Stimulated activated CD8-positive, alpha-beta memory T cell treated with anti-CD3 and anti-CD28 coated beads, Interleukin-7, amount 100 ng/mL, for 1 hour (primary cell): ENCODE measurements at places on chromosomes 1 and 21.

GRCh38 chr1:150259758-150260669 is 2.4 kb downstream of the CA14 start:
- DNase-seq: no peak

GRCh38 chr1:18100491-18101063 is 7.0 kb upstream of the IGSF21 start:
- no peak for DNase-seq

DNA sequence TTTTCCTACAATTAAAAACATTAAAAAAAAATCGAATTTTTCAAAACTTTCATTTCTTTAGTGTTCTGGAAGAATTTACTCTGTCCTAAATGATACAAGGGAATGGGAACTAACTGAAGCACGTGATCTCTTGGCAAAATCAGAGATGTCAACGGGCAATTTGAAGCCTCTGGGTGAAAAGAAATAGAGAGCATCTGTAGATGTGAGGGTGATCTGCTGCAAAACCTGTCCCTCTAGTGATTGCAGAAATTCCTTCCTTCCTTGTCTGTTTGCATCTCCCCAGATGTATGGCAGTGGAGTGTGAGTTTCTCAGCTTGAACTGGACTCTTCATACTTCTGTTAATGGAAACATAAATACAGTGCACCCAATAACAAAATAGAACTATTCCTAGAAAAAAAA is 100.5 kb upstream of the S1PR1 start:
- DNase-seq: no peak

DNA sequence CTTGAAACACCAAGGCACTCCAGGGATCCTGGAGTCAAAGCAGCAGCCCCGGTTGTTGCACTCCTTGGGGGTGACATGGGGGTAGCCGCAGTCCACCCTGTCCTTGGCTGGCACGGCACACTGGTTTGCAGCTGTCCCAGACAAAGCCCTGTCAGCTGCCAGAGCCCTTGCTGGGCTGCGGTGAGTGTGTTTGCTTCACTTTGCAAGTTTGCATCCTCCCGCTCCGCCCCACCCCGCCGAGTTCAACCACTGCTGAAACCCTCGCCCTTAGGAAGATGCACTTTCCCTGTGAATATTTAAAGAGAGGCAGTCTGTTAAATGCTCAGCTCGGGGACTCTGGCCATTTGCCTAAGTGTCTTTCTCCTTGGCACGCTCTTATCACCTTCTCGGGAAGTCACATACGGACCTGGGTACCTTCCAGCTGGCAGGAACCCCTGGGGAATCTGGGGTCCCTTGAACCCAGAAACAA is 1.7 kb downstream of the TFF3 start:
- no peak for DNase-seq

DNA sequence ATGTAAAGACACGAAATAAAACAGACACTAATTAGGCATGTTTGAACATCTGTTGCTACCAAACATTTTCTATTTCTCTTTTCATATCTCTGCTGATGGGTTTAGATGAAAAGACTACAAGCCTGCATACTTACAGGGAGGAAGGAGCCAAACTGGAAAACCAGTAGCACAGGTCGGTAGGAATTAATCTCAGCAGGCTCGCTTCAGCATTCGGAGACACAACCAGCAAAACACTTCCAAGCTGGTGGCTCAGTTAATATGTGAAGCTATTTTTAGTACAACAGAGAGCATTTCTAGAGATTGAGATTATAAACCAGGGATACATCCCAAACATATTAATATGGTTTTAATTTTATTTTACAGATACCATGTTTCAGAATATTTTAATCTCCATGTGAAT is 300.9 kb upstream of the GREM2 start:
- no peak for DNase-seq

DNA sequence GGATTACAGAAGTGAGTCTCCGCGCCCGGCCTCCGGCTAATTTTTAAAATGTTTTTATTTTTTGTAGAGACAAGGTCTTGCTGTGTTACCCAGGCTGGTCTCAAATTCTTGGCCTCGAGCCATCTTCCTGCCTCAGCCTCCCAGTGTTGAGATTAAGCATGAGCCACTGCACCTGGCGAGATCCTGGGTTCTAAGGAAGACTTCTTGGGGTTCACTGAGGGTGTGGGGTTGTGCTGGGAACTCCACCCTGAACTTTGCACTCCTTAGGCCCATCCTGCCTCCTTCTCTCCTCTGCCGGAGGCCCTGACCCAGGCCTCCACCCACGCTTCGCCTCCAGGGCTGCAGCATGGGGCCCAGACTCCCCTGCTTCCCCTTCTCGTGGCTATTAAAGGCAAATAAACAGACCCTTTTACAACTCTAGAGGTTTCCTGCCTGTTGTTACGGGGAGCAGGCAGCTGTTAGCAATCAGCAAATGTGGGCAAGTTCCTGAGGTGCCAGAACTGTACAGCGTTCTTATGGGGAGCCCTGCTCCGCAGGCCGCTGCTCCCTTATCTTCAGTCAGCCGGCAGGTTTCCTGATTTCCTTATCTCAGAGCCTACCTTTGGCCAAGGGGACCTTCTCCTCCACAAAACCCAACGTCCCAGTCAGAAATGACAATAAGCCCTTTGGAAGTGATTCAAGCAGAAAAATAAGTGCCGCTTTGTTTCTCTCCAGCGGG is 41.0 kb upstream of the LIN9 start:
- DNase-seq: no peak

GRCh38 chr1:17696417-17697301 is 58.5 kb upstream of the ACTL8 start:
- DNase-seq: no peak

DNA sequence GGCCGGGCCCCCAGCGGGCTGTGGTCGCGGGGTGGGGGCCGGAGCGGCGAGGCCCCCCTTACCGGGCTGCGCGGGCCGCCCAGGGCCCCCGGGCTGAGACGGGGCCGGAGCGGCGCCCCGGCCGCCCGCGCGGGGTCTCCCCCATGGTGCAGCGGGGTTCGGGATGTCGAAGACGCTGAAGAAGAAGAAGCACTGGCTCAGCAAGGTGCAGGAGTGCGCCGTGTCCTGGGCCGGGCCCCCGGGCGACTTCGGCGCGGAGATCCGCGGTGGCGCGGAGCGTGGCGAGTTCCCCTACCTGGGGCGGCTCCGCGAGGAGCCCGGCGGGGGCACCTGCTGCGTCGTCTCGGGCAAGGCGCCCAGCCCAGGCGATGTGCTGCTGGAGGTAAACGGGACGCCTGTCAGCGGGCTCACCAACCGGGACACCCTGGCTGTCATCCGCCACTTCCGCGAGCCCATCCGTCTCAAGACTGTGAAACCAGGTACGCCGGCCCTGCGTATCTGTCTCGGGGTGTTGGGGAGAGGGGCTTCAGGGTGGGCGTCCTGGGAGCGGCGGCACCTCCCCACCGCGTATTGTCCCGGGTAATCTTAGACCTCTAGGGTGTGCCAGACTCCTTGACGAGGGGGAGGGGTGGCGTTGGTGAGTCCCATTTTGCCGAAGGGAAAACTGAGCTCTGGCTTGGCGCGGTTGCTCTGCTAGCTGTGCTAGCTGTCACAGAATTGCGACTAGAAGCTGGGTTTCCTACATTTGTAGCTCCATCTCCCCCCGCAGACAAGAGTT is 745 bp downstream of the MAGI3 start:
- DNase-seq: no peak

GRCh38 chr1:69585666-69586065 is 17.9 kb downstream of the LRRC7 start:
- DNase-seq: no peak

DNA sequence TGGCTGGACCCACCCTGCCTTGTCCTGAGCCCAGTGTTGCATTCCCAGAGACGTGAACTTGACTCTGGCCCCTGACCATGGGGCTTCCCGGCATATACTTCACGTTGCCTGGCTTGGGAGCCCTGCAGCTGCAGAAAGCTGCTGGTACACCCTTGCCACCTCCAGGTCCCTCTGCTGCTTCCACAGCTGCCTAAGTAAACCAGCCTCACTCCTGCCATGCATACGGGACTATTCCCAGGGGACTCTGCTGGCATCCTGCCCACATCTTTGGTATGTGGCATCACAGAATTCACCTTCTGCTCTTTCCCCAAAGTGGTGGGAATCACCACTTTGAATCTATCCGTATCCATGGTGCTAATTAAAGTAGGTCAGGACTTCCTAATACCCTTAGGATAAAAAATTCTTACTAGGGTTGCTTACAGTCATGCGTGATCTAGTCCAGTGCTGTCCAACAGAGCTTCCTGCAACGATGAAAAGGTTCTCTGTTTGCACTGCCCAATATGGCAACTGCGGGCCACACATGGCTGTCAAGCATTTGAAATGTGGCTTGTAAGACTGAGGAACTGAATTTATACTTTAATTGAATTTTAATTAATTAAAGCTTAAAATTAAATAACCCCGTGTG is 203.0 kb downstream of the GRIK3 start:
- DNase-seq: no peak

DNA sequence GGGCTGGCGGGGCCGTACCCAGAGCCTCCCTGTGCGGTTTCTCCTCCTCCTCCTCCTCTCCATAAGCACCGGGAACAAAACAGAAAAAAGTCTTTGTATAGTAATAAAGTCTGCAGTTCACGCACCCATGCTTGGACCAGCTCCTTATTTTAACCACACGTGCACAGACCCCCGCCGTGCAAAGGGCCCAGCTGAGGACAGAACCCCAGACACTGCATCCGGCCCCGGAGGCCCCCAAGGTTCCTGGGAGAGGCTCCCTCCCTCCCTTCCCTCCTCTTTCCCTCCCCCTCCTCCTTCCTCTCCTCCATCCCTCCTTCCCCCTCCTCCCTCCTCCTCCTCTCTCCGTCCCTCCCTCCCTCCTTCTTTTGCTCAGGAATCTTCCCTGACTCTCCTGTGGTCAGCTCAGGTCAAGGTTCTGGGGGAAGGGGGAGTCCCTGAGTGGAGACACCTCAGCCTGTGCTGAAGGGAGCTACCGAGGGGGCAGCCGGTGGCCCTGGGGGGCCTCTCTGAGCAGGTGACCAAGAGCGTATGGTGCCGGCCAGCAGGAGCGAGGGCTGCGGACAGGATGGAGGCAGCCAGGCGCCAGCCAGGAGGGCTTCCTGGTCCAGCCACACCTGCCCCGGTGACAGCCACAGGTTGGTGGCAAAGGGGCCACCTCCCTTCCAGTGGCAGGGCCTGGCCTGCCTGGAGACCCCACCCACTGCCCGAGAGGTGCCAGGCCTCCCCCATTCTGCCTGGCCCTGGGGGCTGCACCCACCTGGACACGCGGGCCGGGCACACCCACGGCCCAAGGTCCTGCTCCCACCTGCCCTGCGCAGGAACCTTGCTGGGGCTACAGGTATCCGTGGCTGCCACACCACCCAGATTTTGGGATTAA is 3.2 kb upstream of the TTLL10 start:
- no peak for DNase-seq

DNA sequence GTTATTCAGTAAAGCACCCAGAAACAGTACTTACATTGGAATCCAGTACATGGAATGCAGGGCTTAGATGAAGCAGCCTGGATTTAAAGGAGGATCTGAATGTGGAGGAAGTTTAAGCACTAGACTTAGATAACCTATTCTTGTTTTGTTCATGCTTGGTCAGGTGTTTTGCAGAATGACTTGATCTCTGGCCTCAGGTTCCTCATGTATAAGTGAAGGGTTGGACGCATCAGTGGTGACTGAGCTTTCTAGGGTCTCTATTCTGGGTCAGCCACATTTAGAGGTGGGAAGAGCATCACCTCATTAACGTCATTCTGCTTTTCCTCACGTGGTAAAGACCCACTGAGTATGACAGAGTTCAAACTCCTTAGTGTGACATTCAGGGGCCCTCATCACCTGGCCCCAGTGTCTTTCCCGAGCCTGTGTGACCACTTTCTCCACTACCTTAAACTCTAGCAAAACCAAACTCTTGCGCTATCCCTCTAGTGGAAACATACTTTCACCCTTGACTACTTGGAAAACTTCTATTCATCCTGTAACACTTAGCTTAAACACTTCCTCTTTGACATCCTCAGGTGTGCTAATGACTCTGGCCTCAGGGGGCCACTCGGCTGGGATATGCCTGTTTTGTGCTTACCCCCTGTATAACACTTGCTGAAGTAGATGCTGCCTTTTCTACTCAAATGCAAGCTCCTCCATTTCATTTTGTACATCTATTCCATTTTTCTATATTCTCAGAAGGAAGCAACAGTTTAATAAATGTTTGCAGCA is 871 bp upstream of the ERICH3 start:
- DNase-seq: no peak

- DNase-seq: no peak
Observed at GRCh38 chr1:97570691-97571090, 350.1 kb downstream of the DPYD start.

- no peak for DNase-seq
Observed at GRCh38 chr1:164731161-164731876, 172.3 kb downstream of the PBX1 start.

DNA sequence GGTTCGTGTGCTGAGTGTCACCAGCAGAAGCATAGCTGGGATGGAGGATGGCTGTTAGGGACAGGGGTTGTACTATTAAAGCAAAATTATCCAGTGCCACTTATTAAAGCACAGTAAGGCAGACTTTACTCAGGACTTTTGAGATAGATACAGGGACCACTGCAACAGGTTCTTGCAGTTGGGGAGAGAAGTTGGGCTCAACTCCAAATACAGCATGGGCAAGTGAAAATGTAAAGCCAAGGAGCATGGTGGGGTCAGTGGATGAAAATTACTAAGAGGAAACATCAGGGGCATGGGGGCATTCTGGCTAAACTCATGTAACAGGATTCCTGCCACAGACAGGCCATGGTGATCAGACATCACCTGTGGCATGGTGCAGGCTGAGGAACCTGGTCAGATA is 15.0 kb upstream of the REN start:
- no peak for DNase-seq

- DNase-seq: no peak
Observed at GRCh38 chr1:62391369-62391971, 45.4 kb upstream of the USP1 start.

- DNase-seq: no peak
Observed at GRCh38 chr1:236394879-236395229, 768 bp downstream of the EDARADD start.

- no peak for DNase-seq
Observed at GRCh38 chr1:16249596-16250241, 12.7 kb upstream of the CPLANE2 start.

- no peak for DNase-seq
Observed at GRCh38 chr1:37306461-37306860, 167.9 kb upstream of the ZC3H12A start.

- no peak for DNase-seq
Observed at GRCh38 chr21:43640400-43640799, 18.9 kb downstream of the HSF2BP start.

DNA sequence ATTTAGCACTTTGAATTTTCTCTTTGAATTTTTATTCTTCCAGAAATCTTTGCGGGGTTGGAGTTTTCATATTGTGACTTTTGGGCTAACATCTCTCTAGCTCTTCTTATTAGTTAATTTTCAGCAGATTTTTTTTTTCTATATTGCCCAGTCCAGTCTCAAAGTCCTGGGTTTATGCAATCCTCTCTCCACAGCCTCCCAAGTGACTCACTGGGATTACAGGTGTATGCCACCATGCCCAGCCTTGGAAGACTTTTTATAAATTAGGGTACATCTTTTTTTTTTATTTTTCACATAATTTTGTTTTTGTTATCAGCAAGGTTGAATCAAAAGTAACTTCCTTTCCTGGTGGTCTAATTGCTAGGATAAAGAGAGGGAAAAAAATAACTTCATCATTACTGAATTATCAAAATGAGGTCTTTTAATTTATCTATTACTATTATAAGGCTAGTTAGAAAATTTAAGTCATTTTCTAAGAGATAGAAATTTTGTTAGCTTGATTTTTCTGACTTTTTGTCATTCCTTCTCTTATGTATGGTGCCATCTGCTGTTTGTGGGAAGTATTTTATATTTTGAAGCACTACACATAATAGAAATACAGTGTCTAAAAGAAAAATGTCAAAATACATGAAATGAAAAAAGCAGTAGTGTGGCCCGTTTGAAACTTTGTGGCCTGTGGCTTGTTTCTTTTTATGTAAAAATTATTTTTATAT is 273.4 kb upstream of the CACYBP start:
- DNase-seq: no peak
